Adrenal gland (tissue), 19 donors: ENCODE measurements at places on chromosomes 3 and 15. TPM values are rescaled to one million over a fixed set of nuclear protein-coding genes. Genes with fewer than 3 reads are reported as not detected.

- H3K36me3 ChIP-seq = no peaks in the 10 kb centered on the region
- H3K27me3 ChIP-seq = no peaks in the 10 kb centered on the region
- H3K4me3 ChIP-seq = no peak overlapping the region
- DNase-seq = no peak
Observed at GRCh38 chr3:49489247-49489646, 19.2 kb downstream of the DAG1 start.

DNA sequence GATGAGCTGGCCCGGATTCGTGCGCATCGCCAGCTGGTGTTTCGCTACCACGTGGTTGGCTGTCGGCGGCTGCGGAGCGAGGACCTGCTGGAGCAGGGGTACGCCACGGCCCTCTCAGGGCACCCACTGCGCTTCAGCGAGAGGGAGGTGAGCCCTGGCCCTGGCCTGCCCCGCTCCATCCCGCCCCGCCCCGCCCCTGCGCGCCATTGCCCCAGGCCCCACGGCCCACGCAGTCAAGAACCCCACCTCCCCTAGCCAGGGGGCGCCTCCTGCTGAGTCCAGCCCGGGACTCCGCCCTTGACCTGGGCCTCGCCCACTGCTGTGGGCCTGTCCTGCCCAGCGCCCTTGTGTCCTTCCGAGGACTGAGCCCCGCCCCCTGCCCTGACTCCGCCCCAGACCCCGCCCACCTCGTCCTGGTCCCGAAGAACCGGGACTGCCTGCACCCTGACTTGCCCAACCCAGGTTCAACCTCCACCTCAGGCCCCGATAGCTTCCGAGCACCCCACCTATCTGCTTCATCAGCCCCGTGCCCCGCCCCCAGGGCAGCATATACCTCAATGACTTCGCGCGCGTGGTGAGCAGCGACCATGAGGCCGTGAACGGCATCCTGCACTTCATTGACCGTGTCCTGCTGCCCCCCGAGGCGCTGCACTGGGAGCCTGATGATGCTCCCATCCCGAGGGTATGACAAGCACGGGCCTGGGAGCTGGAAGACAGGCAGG, 14.8 kb downstream of the NT5DC2 start:
- H3K4me1 ChIP-seq = no peaks in the 10 kb centered on the region
- H3K36me3 ChIP-seq = peaks cover 25% of the 10 kb centered on the region
- H3K27me3 ChIP-seq = no peaks in the 10 kb centered on the region
- H3K27ac ChIP-seq = peak overlapping the region; percentile 20
- DNase-seq = no peak
- H3K4me3 ChIP-seq = no peak overlapping the region

- H3K27ac ChIP-seq = no peak overlapping the region
- no peaks in the 10 kb centered on the region for H3K27me3 ChIP-seq
- no peaks in the 10 kb centered on the region for H3K36me3 ChIP-seq
- no peak for DNase-seq
Observed at GRCh38 chr3:131957511-131957910, 77.3 kb downstream of the CPNE4 start.

DNA sequence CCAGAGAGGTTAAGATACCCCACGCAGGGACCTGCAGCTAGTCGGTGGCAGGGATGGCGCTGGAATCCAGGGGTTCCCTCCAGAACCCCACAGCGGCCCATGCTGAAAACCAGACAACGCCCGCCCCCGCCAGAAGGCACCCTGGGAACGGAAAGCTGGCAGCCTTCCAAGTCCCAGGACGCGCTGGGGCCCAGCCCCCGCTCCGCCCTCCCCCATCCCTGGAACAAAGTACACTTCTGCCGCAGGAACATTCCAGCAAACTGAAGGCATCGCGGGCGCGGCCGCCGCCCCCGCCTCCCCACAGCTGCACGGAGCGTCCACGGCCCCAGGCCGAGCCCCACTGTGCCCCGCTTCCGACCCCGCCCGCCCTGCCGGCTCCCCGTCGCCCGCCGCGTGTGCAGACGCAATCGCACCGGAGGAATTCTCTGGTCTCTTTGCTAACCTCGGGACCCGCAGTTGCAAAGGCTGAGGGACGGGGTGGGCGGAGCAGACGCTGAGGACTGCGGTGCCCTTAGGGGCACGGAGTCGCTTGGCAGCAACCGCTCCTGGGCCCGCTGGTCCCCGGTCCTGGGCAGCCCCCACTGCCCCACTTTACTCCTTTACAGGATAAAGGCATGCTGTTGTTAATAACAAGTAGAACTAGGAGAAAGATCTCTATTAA, 44.8 kb upstream of the RNU6-1 start:
- peaks cover 9% of the 10 kb centered on the region for H3K4me1 ChIP-seq
- DNase-seq = peak; percentile 85
- no peaks in the 10 kb centered on the region for H3K36me3 ChIP-seq
- no peak overlapping the region for H3K4me3 ChIP-seq
- no peaks in the 10 kb centered on the region for H3K27me3 ChIP-seq

DNA sequence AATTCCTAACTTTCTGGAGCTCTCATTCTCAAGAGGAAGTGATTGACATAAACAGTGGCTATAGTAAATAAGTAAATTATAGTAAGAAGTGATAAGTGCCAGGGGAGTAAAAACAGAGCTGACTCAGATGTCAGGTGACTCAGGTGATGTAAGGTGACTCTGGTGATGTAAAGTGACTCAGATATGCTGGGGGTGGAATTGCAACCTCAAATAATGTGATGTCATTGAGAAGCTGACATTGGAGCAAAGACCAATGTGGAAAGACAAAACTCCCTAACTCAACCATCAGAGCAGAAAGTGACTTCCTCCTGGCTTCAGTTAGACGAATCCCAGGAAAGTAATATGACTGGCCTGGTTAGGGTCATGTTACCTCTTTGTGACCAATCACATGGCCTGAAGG, 144.2 kb upstream of the SNTN start:
- DNase-seq = no peak
- no peaks in the 10 kb centered on the region for H3K4me1 ChIP-seq
- H3K27me3 ChIP-seq = no peaks in the 10 kb centered on the region
- H3K4me3 ChIP-seq = no peak overlapping the region
- no peaks in the 10 kb centered on the region for H3K36me3 ChIP-seq

Gene CLK3
- 58.5 TPM for total RNA-seq

DNA sequence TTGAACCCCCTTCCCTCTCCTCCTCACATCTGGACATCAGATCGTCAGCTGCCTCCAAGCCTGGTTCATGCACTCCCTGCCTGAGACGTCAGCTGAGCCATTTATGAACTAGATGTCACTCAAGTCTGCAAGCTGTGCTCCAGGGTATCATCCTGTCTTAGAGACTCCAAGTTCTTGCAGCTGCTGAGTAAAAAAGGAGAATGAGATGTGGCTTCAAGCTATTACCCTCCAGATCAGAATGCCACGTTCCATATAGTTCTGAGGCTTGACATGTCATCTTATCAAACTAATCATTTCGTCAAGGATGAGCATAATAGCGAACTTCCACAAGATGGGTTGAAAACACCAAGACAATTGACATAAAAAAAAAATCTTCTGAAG, 766.3 kb downstream of the TBL1XR1 start:
- no peaks in the 10 kb centered on the region for H3K4me1 ChIP-seq
- no peaks in the 10 kb centered on the region for H3K27me3 ChIP-seq
- H3K36me3 ChIP-seq = no peaks in the 10 kb centered on the region
- H3K4me3 ChIP-seq = no peak overlapping the region
- no peak for DNase-seq
- H3K27ac ChIP-seq = no peak overlapping the region

DNA sequence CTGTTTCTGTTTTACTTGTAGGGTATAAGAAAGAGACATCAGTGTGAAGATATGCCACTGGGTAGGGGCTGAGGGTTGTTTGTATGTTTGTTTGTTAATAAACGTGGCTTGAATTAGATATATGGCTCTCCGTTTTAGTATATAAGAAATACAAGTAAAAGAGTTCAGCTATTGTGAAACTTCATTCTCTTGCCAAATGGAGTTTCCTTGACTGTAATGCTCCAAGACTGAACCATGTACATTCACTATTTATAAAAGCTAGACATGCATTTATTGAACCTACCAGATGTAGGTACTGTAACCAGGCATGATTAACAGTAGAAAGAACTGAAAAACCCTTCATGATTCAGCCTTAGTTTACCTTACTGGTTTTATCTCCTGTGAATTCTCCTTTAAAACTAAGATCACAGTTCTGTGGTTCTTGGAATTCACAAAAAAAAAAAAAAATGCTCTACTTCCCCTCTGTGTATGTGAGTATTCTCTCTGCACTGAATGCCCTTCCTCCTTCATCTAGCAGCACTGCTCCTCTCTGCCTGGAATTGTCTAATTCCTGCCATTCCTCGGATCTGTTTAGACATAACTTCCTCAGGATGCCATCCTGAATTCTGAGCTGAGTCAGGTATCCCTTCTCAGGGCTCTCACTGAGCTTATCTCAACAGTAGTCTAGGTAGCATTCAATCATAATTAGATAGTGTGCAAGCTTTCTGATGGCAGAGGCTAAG, 504.4 kb downstream of the FHIT start:
- no peak overlapping the region for H3K4me3 ChIP-seq
- no peaks in the 10 kb centered on the region for H3K36me3 ChIP-seq
- no peaks in the 10 kb centered on the region for H3K27me3 ChIP-seq
- H3K27ac ChIP-seq = no peak overlapping the region
- H3K4me1 ChIP-seq = no peaks in the 10 kb centered on the region
- no peak for DNase-seq

DNA sequence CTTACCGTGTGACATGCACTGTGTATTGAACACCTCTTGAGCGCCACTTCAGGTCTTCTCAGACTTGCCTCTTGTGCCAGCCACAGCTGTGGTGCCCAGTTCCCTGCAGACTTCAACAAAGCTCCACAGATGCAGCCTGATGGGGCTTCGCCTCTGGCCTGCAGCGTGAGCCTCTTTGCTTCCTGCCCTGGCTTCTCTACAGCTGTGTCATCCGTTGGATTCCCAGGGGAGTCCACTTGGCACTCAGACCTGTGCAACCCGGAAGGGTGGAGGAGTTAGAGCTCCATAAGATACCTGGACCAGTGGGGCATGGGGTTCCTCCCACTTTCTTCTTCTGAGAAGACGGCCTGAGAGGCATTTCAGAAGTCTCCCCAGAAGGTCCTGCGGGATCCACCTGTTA, 57.7 kb upstream of the BNIP2 start:
- H3K27ac ChIP-seq = no peak overlapping the region
- H3K4me3 ChIP-seq = no peak overlapping the region
- DNase-seq = no peak
- no peaks in the 10 kb centered on the region for H3K36me3 ChIP-seq
- no peaks in the 10 kb centered on the region for H3K4me1 ChIP-seq
- peaks cover 13% of the 10 kb centered on the region for H3K27me3 ChIP-seq
